ENCODE measurements at places on chromosomes 2 and 18.

DNA sequence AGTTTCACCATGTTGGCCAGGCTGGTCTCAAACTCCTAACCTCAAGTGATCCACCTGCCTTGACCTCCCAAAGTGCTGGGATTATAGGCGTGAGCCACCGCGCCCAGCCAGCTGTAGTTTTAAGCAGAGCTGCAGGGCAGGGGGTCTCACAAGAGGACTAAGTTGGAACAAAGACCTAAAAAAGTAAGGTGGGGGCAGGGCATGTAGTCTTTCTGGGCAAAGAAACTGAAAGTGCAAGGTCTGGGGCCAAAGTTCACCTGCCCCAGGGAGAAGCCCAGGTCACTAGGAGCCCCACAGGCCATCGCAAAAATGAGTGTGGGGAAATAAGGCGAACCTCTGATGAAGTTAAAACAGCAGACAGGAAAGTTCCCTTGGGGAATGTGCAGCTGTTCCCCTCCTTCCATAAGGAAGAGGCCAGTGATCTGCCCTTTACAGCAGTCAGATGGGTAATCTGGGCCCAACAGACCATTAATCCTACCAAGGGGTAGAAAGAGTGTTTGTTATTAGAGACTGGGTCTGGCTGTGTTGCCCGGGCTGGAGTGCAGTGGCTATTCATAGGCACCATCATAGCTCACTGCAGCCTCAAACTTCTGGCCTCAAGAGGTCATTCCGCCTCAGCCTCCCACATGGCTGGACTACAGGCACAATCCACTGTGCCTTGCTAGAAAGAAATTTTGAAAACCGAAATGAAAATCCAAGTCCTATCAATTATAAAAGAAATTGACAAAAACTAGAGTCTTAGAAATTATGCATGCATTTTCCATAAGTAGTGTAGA, 2.8 kb downstream of the SCLY start:
- no peak for DNase-seq

DNA sequence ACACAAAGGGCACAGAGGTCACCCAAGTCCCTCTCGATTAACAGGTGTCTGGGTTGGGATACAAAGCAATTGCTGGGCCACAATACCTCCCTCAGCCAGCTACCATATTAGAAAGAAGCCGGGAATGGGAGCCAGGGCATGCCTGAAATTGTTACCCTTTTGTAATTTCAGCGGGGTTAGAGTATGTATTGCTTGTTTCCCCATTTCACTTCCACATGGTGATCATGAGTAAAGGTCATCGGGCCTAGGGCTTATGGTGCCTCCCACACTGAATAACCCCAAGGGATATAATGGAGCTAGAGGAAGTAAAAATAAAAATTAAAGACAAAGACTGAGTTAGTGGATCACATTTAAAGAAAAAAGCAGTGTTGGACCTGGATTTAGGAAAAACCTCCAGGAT, 437.2 kb upstream of the KLHL29 start:
- DNase-seq, result no peak

DNA sequence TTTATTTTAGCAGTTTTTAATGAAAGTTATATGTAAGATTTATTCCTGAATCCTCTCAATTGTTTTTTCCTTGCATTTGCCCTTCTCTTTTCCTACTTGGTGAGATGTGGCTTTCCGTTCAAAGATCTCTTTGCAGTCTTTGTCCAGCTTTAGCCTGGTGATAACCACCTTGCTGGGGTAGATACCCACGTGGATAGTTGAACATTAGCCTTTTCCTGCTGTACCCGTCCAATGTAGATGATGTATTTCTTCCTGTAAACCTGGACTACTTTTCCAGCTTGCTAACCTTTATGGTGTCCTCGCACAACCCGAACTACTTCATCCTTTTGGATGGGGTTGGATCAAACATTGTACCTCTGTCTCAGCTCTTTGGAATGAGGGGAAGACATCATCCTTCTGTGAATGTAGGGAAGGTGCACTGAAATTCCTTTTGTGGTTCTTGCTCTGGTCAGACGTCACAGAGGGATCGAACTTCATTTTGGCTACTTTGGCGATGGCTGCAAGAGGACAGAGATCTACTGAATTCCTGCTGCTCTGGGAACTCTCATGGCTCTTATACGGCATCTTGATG, 293.2 kb upstream of the EPAS1 start:
- DNase-seq, result no peak

DNA sequence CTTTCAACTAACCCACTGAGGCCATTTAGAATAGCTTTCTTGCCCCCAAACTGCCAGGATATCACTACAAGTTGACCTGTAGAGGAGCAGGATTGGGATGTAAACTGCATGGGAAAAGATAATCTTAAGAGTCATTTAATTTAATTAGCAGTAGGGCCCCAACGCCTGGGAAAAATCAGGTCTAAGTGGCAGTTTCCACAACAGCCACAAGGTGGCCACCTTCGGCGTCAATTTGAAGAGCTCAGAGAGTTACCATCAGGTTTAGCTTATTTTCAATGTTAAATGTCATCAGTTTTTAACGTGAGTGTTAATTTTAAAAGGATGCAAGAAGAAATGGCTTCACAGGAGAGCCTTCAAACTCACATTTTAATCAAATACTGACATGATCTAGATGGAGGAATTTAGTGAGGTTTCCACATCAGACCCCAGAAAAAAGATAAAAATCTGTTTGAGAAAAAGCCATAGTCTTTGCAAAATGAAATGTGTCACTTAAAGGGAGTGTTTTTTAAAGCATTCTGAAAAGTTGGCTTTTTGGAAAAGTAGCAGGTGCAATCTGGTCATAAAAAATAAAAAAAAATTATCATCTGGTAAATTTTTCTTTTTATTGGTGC, 77.3 kb upstream of the UPP2 start:
- peak; percentile 21 for DNase-seq

- no peak for DNase-seq
Observed at GRCh38 chr18:383135-383534, 115.3 kb upstream of the THOC1 start.

- no peak for DNase-seq
Observed at GRCh38 chr18:40957533-40958070, 997.4 kb upstream of the PIK3C3 start.

DNA sequence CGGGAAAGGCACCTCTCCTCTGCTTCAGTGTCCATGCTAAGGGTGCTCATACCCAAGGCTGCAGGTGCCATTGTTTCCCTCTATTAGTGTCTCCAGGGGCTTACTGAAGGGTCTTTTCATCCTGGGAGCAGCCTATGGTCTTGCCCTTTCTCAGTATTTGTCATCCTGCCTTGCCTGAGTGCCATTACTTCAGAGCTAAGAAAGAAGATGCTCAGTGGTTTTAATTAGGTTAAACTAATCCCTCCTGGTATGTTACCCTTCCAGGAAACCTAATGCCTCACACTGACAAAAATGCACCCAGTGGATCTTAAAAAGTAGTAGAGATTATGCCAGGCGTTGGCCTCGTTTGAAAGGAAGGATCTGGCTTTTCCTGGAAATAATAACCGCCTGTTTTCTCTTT, 151.4 kb downstream of the LRRTM1 start:
- DNase-seq, result no peak

DNA sequence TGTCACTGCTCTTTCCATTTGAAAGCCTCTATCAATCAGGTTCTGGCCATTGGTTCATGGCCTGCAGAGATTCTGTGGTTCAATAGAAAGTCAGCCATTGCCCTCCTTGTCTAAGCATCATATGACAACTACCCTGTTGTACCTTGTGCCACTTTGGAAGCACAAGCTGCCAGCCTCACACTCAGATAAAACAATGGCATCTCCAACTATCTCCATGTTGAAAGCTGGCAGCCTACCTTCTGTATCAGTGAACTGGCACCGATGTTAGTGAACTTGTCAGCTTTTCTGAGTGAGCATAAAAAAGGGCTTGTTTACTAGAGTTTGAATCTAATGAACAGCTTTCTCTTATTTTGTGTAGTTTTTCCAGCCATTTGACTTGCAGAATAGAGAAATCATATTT, 203.3 kb upstream of the SESTD1 start:
- DNase-seq, result no peak

- no peak for DNase-seq
Observed at GRCh38 chr2:197369228-197369932, 58.8 kb upstream of the ANKRD44 start.

DNA sequence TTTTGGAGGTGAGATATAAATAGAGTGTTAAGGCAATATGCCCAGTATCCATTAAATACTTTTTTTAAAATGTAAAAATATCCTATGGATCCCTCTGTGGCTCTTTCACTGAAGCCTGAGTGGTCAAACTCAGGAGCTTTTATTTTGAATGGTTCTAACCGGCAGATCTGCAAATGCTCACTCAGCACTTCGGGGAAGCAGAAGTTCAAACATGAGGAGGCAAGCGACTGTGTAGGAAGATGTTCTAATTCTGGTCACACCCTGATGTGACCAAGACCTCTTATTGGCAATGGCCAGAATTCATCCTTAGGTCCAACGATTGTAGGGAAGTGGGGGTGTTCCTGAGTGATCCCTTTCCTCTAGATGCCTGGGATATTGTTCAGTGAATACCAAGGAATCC, 168.8 kb downstream of the CDCA7 start:
- DNase-seq, result no peak

DNA sequence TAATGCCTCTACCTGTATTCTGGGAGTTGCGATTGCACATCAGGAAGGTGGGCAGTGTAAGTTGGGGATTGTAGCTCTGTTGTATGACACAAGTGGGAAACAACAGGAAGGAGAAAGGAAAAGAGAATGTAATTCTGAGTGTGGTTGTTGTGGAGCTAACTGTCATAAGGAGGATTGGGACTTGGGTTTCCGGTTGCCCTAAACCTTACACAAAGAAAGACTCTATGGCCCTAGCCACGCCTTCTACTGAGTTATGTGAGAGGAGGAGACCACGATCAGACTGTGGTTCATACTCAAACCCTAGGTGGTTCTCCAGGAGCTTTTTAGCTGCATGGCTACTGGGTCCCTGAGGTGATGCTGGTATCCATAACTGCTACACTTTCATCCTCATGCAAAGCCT, 86.5 kb downstream of the TANC1 start:
- no peak for DNase-seq

DNA sequence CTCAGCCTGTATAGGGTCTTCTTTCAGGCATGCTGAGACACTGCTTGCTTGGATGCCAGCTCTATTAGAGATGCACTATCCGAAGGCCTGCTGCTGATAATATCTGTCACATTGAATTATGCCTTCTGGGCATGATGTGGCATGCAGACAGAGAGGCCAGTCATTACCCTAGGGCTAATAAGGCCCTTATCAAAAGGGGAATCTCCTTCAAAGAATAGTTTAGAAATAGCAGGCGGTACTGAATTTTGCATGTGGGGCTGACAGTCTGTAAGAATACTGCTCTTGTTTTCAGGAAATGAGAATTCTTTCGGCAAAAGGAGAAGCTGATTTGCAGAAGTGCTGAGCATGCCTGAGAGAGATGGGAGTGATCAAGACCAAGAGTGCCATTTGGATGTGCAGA, 13.1 kb upstream of the LHCGR start:
- DNase-seq, result no peak

GRCh38 chr2:211867845-211868451, 670.7 kb downstream of the ERBB4 start:
- no peak for DNase-seq

DNA sequence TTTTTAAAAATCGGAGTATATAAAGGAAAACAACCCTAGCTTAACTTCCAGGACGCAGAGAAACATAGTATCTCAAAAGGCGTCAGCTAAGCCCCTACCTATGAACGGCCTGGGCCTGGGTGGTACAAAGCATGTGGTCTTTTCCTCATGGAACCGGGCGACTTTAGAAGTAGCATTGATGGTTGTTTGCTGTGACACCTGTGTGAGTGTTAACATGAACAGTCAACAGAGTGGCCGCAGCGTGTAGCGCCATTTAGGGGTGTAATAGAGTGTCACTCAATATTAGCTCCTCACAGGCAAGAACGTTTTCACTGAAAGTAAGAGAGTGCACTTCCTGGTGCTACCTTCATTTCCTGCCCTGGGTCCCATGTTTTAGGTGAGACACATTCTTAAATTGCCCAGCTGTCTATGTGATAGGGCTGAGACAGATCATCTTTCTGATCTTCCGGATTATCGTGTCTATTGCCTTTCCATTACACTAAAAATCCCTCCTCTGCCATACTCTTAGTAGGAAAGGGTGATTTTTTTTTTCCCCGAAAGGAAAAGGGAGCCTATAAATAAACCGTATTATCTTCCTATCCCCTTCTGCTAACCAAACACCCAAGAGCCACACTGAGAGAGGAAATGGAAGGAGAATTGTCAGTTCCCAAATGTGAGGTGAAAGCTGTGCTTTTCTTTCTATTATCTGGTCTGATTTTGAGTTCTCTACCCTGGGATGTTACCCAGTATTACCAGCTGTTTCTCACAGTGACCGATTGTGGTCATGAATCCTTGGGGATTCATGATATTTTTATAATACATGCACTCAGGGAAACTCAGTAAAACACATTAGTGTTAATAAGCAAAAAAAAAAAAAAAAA, 1.3 kb downstream of the GORASP2 start:
- DNase-seq, result no peak

DNA sequence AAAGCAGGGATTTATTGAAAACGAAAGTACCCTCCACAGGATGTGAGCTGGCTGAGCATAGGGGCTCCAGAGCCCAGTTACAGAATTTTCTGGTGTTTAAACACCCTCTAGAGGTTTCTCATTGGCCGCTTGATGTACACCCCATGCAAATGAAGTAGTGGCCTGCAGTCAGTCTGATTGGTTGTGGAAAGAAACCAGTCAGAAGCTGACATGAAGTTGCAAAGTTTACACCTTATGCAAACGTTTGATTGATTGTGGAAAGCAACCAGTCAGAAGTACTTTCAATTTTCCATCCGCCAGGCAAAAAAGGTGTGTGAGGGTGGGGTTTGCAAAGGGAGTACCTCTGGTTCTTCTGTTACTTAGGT, 62.3 kb downstream of the VWA3B start:
- no peak for DNase-seq

Measured in stimulated activated CD8-positive, alpha-beta memory T cell treated with anti-CD3 and anti-CD28 coated beads, Interleukin-15, amount 100 ng/mL, for 24 hours (primary cell).